ENCODE measurements at places on chromosomes 2 and 18.

- no peak for DNase-seq
Measured at GRCh38 chr2:53437371-53437770, 330.2 kb upstream of the CHAC2 start.

GRCh38 chr2:76711490-76711889, 810.7 kb downstream of the LRRTM4 start:
- no peak for DNase-seq

DNA sequence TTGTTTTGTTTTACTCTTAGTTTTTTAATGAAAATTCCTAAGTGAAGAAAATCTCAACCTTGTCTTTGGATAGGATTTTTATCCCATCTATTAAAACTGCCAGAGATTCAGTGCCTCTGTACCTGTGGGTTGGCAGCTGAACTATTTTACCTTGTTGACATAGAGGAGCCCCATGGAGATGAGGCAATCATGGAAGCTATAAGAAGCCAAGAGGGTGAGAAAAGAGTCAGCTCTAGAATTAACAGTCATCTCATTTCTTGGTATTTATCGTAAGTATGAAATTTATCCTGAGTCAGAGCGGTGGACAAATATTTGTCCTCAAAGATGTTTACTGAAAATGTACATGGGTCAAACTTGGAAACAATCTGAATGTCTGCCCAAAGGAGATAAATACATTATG, 35.8 kb upstream of the PGAP1 start:
- DNase-seq, result no peak

GRCh38 chr2:176865336-176865735, 347.3 kb upstream of the HNRNPA3 start:
- no peak for DNase-seq

GRCh38 chr2:26238311-26238958, 6.0 kb downstream of the HADHA start:
- DNase-seq, result no peak

All from anterior cingulate cortex (tissue), 58 donors.